ENCODE measurements at places on chromosomes 4 and X.

- DNase-seq = no peak
These were observed 1650.6 kb upstream of the IGFBP7 start for GRCh38 chr4:58760737-58761136.

DNA sequence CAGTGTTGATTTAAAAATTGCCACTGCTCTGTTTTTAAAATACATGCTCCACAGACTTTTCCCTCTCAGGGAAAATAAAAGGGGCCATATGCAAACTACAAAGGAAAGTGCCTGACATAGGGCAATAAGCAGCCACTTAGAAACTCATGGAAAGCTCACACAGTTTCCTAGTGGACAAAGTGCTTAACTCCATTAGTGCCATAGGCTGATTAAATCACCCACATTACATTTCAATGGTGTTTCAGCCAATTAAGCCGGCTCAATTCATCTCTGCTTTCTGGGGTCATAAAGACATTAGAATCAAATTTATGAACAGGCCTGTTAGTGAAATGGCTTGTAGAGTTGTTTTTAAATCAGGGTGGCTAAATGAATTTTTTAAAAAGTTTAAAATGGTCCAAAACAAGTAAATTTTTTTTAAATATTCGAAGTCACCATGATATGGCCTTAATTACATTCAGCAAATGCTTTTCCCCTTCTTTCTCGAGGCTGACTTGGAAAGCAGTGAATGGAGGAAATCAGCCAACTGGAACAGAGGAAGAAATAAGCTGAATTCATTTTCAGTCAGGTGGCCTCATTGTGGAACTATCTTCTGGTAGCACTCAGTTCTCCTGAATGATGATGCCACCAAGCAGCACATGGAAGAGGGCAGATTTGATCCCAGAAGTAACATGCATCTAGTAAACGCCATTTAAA, 2305.1 kb upstream of the AGA start:
- no peak for DNase-seq

GRCh38 chr4:53553486-53554210, 37.6 kb downstream of the LNX1 start:
- no peak for DNase-seq

GRCh38 chr4:132619968-132620367, 529.1 kb upstream of the PCDH10 start:
- no peak for DNase-seq

DNA sequence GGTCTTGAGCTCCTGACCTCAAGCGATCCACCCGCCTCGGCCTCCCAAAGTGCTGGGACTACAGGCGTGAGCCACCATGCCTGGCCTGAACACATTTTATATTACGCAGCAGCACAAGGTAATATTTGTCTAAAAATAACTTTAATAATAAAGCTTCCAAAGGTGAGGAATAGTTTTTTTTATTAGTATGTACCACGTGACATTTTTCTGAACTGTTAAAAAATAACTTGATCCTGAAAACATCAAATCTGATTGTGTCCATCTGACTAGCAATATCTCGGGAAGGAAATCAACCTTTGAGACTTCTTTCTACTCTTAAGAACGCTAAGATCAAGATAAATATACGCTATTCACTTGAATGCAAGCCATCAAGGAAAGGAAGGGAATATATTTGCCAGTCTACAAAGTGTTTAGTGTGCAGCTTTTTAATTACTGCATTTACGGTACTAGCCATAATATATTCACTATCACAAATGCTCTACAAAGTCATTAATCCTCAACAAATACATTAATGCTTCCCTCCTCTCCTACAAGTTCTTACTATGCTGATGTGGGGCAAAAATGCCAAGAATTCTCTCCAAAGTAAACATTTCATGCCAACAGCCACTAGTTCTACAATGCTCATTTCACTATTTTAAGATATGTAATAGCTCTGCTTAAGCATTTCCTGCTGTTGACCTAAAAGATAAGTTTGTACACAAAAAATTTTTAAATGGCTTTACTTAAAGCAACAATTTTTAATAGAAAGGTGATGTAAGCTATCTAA, 143.6 kb downstream of the APBB2 start:
- DNase-seq = no peak

GRCh38 chr4:8307121-8307520, 37.6 kb downstream of the HTRA3 start:
- peak; percentile 35 for DNase-seq

- no peak for DNase-seq
These were observed 21.4 kb downstream of the SH3RF1 start for GRCh38 chr4:169249214-169249973.

GRCh38 chr4:175271010-175271630, 353.0 kb downstream of the ADAM29 start:
- no peak for DNase-seq

GRCh38 chr4:167100120-167100519, 134.2 kb downstream of the SPOCK3 start:
- DNase-seq = no peak

DNA sequence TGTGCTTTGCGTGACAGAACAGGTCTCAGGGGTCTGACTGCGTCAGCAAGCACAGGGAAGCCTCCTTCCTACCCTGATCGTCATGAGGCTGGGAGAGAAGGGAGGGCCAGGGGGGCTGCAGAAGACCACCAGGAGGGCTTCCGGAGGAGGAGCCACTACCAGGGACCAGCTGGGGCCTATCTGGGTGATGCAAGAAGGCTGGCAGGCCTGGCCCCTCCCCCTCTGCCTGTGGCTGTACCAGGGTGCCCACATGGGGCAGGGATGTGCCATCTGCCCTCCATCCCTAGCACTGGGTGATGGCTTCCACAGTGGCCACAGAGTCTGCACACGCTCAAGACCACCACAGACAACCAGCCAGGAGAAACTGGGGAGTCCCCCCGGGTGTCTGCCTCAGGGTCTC, 116.4 kb upstream of the NKX1-1 start:
- no peak for DNase-seq

GRCh38 chr4:155535802-155536454, 130.7 kb upstream of the GUCY1A1 start:
- DNase-seq = no peak

- DNase-seq = no peak
These were observed 298.5 kb upstream of the AADAT start for GRCh38 chr4:170388255-170388654.

DNA sequence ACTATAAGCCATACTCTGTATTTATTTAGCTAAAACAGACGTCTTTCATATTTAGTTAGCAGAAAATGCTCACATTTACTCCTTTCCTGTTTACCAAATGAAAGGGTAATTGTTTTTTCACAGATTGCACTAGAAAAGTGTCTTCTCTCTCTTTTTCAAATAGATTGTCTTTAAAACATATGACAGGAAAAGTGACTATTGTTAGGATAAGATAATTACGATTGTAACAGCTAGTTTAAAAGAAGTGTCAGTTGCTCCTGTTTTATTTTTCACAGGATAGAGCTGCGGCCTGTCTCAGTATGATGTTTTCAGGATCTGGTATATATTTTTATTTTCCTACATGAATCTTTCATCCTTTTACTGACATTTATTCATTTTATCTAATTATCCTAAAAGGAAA, 353.5 kb downstream of the FBXO8 start:
- DNase-seq = no peak

DNA sequence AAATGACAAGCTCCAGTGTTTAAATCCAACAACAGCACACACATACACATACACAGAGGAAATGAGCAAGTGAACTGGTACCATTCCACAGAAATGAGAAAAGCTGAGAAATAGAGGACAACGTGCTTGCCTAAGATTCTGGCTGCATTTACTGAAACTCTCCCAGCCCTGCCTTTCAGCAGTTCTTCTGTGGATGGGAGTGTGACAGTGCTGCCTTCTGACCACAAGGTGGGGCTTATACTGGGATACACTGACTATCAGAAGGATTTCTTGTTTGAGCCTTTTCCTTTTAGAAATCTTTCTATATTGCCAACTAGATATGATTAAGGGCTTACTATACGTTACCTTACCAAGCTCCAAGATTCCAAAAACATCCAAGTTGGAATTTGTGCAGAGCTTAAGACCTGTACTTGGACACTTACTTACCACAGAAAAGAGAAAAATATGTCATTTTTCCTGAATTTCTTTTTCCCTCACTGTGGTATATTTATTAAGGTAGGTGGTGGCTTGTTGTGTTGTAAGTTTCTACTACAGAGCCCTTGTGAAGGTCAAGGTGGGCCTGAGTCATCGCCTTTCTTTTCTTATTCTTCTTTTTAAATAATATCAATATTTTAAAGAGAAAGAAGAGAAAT, 10.7 kb upstream of the CXCL8 start:
- DNase-seq = no peak

GRCh38 chr4:124974152-124974551, 261.6 kb upstream of the ANKRD50 start:
- DNase-seq = no peak

- DNase-seq = no peak
These were observed 425.6 kb downstream of the PCDH18 start for GRCh38 chr4:137106733-137107132.

DNA sequence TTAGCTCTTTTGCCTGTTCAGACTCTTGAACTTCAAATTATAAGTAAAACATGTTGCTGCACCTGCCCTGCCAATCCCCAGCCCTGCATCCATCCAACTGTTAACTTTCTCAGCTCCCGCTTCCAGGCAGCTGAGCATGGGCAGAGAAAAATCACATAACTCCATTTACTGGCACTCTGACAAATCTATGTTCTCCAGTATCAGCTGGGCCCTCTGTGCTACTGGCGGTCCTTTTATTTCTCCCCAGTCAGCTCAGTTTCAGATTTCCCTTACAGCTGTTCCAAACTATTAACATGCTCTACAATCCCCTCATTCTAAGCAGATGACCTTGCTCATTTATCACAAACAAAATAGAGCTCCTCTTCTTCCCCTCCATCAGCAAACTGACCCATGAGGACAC, 240.4 kb upstream of the TET2 start:
- no peak for DNase-seq

- DNase-seq = no peak
These were observed 2.9 kb upstream of the UNC5C start for GRCh38 chr4:95551653-95552052.

GRCh38 chrX:56248492-56248891, 16.3 kb downstream of the KLF8 start:
- no peak for DNase-seq

DNA sequence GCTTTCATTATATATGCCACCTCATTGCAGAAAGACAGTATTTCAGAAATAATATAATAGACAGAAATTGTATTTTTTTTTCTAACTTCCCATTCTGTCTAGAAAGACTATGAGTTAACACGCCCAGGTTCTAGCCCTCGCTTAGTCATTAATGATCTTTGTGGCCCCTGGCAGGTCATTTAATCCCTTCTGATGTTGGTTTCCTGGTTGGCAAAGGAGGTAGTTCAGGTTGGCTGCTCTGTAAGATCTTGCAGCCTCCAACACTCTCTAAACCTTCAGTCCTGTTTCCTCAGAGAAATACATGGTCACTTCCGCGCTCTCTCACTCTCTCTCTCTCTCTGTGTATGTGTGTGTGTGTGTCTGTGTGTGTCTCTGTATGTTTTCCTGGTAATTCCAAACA, 156.3 kb upstream of the NOCT start:
- no peak for DNase-seq

DNA sequence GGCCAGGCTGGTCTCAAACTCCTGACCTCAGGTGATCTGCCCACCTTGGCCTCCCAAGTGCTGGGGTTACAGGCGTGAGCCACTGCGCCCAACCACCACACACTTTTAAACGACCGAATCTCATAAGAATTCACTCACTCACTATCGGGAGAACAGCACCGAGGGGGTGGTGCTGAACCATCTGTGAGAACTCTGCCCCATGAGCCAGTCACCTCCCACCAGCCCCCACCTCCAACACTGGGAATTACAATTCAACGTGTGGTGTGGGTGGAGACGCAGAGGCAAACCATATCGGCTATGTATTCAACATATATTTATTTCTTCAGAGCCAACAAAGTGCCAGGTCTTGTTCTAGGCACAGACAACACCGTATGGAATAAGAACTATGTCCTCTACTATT, 3.6 kb downstream of the TLR3 start:
- no peak for DNase-seq

GRCh38 chr4:102598762-102599374, 97.7 kb downstream of the NFKB1 start:
- DNase-seq = no peak

DNA sequence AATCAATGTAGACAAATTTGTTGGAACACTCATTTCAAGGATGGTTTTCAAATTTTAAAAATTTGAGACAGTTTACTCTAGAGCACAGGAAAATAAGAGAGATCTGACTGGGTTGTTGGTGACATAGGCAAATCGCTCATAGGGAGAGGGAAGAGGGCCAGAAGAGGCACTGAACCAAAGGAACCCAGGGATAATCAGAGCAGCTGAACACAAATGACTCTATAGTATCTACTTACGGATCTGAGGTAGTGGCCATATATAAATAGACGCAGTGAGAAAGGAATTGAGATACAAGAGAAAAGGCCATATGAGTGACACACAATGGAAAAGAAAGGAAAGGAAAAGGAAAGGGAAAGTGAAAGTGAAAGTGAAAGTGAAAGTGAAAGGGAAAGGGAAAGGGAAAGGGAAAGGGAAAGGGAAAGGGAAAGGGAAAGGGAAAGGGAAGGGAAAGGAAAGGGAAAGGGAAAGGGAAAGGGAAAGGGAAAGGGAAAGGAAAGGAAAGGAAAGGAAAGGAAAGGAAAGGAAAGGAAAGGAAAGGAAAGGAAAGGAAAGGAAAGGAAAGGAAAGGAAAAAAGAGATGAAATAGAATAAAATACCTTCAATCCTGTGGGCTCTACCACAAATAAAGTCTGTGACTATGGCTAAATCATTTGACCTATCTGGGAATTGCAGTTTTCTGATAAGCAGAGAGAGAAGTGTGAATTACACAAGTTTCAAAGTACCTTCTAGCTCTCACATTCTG, 759.2 kb downstream of the DMD start:
- no peak for DNase-seq

- no peak for DNase-seq
These were observed 339.0 kb upstream of the PABPC4L start for GRCh38 chr4:134540588-134540987.

DNA sequence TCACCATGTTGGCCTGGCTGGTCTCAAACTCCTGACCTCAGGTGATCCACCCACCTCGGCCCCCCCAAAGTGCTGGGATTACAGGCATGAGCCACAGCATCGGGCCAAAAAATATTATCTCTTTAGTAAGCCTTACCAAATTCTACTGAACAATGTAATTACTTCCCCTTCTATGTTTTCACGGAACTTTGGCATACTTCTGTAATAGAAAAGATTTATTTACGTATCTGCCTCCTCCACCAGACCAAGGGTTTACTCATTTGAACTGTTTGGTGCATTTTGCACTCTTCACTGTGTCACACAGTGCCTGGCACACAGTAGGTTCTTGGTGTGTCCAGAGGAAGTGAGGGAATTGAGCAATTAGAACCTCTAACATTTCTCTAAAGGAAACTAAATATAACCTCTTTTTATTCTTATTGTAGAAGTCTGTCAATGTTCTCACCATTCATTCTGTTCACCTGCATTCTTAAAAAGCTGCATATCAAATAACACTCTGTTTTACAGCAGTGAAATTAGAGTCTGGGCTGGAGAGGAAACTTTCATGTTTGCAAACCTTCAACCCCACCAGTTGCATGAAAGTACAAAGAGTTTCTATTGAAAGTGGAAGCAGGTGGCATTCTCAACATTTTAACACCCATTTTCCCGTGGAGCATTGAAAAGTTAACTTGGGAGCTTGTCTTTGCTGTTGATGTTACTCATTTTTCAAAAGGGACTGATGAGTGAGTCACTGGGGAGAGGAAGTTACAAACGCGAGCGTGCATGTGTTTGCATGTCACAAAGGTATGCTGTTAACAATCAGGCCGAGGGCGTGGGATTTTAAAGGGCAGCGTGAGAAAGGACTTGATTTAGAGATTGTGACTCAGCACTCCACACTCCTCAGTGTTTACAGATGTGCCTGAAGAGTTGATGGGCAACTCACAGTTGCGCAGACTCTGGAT, 314.1 kb downstream of the STK32B start:
- no peak for DNase-seq

- DNase-seq = no peak
These were observed 115.9 kb upstream of the PDLIM3 start for GRCh38 chr4:185651137-185651677.
